ENCODE measurements at places on chromosomes 6 and 20.

DNA sequence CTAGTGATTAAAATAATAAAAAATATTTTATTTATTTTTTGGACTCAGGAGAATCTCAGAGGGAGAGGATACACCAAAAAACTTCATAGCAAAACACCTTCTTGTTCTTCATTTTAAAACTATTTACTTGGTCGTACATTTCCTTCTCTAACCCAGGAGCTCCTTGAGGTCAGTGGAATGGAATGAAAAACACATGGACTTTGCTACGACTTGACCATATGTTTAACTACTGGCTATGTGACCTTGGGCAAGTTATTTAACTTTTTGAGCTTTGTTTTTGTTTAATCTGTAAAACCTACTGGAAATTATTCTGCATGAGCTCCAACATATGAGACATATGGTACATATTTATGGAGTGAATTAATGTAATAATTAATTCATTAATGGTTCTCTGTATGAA is 1005.5 kb upstream of the CITED2 start:
- DNase-seq, result no peak

GRCh38 chr20:25087186-25087929 is 5.4 kb upstream of the VSX1 start:
- DNase-seq, result no peak

DNA sequence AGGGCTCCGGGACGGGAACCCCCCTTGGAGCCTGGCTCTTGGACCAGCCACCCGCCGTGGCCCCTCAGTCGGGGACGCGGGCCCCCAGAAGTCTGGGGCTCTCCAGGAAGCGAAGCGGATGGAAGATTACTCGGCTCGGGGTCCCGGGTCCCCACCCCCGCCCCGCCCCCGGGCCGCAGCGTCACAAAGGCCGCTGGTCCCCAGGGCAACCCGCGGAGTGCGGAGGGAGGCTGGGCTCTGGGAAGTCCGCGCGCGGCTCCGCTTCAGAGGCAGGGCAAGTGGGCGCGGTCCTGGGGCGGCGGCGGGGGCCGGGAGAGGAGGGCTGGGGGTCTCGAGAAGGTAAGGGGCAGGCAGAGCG is at the start of gene FNDC11:
FNDC11 (plus strand) TSS at position 227 of the 358 bp plus-strand sequence. CDS start 1,505 bp downstream, outside the sequence.
- DNase-seq, result peak; percentile 78

DNA sequence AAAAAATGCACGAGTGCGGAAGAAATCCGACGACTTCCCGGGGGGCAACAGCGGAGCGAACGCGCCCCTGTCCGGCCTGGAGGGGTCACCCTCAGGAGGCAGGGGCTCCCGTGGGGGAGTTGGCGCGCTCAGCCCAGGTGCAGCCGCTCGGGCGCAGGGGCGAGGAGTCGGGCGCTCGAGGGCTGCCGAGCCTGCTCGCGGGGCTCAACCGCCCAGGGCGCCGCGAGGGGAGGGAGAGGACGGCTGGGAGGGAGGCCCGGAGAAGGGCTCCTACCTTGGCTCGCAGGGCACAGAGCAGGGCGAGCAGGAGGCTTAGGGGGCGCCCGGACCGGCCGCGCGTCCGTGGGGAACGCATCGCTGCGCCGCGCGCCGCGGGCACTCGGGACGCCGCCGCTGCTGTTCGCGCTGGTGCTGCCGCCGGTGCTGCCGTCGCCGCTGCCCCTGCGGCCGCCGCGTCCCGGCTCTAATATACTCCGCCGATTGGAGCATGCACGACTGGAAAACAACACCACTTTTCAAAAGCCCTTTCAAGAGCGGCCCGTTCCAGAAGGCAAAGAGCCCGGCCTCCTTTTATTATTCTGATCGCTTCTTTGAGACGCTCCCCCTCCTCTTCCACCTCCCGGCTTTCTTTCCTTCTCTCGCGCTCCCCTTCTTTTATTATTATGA is 490 bp downstream of the JAG1 start:
- peak; percentile 20 for DNase-seq

- DNase-seq, result no peak
Observed at GRCh38 chr6:138410048-138410735, 6.2 kb downstream of the HEBP2 start.

DNA sequence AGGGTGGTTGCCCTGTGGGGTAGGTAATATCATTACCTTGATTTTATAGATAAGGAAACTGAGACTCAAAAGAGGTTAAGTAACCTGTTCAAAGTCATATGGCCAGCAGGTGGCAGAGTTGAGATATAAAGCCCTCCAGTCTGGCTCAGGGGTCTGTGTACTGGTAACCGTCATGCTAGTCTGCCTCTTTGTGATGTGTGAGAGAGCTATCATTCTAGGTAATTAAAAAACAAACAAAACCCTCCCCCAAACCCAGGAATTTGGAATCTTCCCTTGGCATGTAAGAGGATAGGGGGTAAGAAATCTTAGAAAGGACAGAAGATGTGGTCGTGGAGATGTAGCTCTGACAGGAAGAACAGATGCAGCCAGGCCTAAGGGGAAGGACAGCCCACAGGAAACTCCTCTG is 206.0 kb downstream of the CDC5L start:
- DNase-seq, result peak; percentile 49

All from K562 (cell line).